ENCODE measurements at places on chromosomes 5 and 9. TPM values are rescaled to one million over a fixed set of nuclear protein-coding genes. Genes with fewer than 3 reads are reported as not detected.

Gene ZNF454
- total RNA-seq, result 11.8 TPM

Gene PCDHGA3
- total RNA-seq, result 8.2 TPM

Gene PCDHA1
- total RNA-seq, result not detected

Gene TSSK1B
- total RNA-seq, result not detected

Gene KCNV2
- not detected for total RNA-seq

Gene CCL27
- total RNA-seq, result not detected

Gene TEK
- 61.3 TPM for total RNA-seq

Gene QRFP
- total RNA-seq, result not detected

Gene LRRC26
- total RNA-seq, result not detected

Gene GPR21
- 1.5 TPM for total RNA-seq

Gene SMIM32
- total RNA-seq, result 3.0 TPM

Gene ADGRD2
- total RNA-seq, result not detected

Gene ISOC1
- 30.7 TPM for total RNA-seq

- H3K27me3 ChIP-seq, result no peaks in the 10 kb centered on the region
- H3K27ac ChIP-seq, result no peak overlapping the region
- H3K36me3 ChIP-seq, result no peaks in the 10 kb centered on the region
- no peaks in the 10 kb centered on the region for H3K4me1 ChIP-seq
These were observed 9.6 kb upstream of the FLT4 start for GRCh38 chr5:180658774-180659564.

DNA sequence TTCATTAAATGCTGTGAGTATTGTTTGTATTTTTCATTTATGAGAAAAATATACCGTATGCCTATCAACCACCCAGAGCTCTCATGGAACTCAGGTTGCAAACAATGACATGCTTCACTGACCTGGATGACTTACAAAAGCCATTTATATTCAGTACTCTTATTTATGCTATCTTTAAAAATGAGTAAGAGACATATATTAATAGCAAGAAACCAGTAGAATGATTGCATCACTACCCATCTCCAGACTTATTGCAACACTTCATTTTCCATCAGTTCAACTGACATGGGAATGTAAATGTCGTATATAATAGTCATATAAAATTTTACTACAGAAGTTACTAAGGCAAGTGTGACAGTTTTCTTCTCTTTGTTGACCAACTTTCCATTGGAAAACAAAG lies 69.1 kb downstream of the OTP start:
- H3K4me1 ChIP-seq, result no peaks in the 10 kb centered on the region
- H3K27ac ChIP-seq, result no peak overlapping the region
- H3K4me3 ChIP-seq, result no peak overlapping the region

DNA sequence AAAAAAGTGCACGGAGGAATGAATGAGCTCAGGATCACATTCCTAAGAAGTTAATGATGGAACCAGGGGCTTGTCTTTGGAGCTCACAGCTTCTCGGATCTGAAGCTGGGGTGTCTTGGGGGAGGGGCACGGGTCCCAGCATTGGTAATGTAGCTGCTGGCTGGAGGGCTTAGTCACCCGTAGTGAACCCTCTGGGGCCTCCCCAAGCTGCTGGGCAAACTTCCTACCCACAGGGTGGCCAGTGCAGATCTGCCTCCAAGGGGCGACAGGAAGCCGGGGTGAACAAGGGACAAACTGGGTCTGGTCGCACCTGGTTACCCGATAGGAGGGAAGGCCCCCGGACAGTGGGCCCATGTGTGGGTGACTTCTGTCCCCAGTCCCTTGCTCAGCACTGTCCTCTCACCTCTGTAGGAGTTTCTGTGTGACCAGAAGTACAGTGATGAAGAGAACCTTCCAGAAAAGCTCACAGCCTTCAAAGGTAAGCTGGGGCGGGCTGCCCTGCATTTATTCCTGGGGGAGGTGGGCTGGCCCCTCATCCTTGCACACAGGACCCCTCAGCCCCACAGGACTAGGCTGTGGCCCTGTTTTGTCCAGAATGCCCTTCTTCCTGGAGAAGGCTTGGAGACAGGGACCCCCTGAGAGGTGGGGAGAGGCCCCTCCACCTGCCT lies 14.1 kb upstream of the NUP214 start:
- H3K36me3 ChIP-seq, result no peaks in the 10 kb centered on the region
- no peak overlapping the region for H3K4me3 ChIP-seq
- no peaks in the 10 kb centered on the region for H3K4me1 ChIP-seq
- DNase-seq, result no peak
- H3K27ac ChIP-seq, result no peak overlapping the region

DNA sequence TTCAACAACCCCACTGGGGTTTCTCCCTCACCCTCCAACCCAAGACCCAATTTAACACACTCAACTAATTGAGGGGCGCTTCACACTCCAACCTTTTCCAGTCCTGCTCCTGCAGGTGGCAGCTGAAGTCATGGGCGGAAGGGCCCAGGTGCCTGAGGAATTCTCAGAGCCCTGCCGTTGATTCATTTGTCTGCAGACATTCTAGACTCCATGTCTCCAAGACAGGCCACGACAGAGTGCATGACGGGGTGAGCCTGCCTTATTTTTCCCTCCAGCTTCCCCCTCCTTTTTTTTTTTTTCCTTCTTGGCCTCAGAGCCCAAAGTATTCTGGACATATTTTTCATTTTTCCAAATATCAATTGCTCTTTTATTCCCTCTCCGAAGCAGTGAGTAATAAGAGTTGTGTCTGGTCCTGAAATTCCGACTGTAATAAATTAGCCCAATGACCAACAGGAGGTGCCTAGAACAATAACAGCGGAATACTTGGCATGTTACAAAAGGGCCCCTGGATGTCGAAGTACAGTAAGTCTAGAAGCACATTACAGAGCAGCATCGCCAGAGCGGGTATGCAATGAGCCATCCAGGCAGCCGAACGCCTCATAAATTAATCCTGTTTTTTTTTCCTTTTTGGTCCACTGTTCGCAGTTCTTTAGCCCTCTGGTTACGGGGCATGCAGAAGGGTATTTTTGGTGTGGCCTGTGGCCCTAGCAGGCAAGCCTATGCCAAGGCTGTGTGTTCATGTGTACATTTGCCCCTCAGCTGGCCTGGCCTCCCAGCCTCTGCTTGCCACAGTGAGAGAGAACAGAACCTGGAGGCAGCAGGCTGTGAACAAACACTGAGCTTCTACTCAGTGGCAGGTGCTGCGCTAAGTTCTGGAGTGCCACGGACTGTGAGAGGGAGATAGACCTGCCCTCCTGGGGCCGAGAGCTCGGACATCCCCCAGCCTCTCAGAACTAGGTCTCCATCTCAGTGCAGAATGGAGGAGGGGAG lies 8.6 kb upstream of the SMIM23 start:
- no peak overlapping the region for H3K27ac ChIP-seq
- no peaks in the 10 kb centered on the region for H3K27me3 ChIP-seq
- no peak for DNase-seq
- no peak overlapping the region for H3K4me3 ChIP-seq
- H3K4me1 ChIP-seq, result no peaks in the 10 kb centered on the region
- H3K36me3 ChIP-seq, result no peaks in the 10 kb centered on the region

GRCh38 chr9:111622626-111623025 lies 8.5 kb upstream of the DNAJC25 start:
- no peaks in the 10 kb centered on the region for H3K36me3 ChIP-seq
- no peak for DNase-seq
- no peak overlapping the region for H3K27ac ChIP-seq
- no peaks in the 10 kb centered on the region for H3K27me3 ChIP-seq
- no peaks in the 10 kb centered on the region for H3K4me1 ChIP-seq

GRCh38 chr5:13809921-13810320 lies 134.6 kb downstream of the DNAH5 start:
- H3K4me3 ChIP-seq, result no peak overlapping the region
- H3K27ac ChIP-seq, result no peak overlapping the region
- no peaks in the 10 kb centered on the region for H3K4me1 ChIP-seq
- H3K27me3 ChIP-seq, result no peaks in the 10 kb centered on the region

DNA sequence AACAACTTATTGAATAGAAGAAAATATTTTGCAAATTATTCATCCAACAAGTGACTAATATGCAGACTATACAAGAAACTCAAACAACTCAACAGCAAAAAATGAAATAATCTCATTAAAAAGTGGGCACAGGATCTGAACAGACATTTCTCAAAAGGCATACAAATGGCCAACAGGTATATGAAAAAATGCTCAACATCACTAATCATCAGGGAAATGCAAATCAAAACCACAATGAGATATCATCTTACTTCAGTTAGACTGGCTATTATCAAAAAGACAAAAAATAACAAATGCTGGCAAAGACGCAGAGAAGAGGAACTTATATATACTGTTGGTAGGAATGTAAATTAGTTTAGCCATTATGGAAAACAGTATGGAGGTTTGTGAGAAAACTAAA lies 1.8 kb upstream of the AMACR start:
- no peak overlapping the region for H3K27ac ChIP-seq
- no peak for DNase-seq
- no peaks in the 10 kb centered on the region for H3K36me3 ChIP-seq

DNA sequence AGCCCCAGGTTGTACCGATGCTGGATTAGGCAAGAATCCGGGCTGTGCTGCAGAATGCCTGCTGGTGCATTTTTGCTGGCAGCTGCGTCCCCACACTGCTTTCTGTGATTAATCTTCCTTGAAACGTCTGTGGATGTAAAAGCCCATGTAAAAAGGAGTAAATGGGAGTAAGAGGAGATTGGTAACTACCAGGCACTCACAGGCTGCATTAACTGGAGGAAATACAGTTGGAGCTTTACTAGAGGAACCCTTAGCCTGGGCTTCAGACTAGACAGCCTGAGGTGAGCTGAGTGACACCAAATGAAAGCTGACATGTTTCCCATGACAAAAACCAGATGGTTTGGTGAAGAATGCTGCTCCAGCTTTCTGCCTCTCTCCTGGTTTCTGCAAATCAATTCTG lies 190.4 kb upstream of the GAS1 start:
- H3K36me3 ChIP-seq, result no peaks in the 10 kb centered on the region
- no peaks in the 10 kb centered on the region for H3K4me1 ChIP-seq
- H3K27me3 ChIP-seq, result no peaks in the 10 kb centered on the region
- H3K4me3 ChIP-seq, result no peak overlapping the region
- DNase-seq, result no peak

GRCh38 chr9:87581949-87582637 lies 84.4 kb downstream of the DAPK1 start:
- no peaks in the 10 kb centered on the region for H3K27me3 ChIP-seq
- no peaks in the 10 kb centered on the region for H3K36me3 ChIP-seq
- DNase-seq, result no peak
- H3K27ac ChIP-seq, result peak overlapping the region; percentile 56
- H3K4me3 ChIP-seq, result no peak overlapping the region
- H3K4me1 ChIP-seq, result no peaks in the 10 kb centered on the region

- no peaks in the 10 kb centered on the region for H3K27me3 ChIP-seq
- no peak for DNase-seq
- no peaks in the 10 kb centered on the region for H3K36me3 ChIP-seq
- H3K4me1 ChIP-seq, result no peaks in the 10 kb centered on the region
- no peak overlapping the region for H3K27ac ChIP-seq
- no peak overlapping the region for H3K4me3 ChIP-seq
These were observed 408.3 kb upstream of the RGMB start for GRCh38 chr5:98365126-98365525.

GRCh38 chr5:178667688-178668087 lies 40.8 kb upstream of the CLK4 start:
- H3K36me3 ChIP-seq, result no peaks in the 10 kb centered on the region
- H3K27me3 ChIP-seq, result no peaks in the 10 kb centered on the region
- no peak overlapping the region for H3K27ac ChIP-seq
- H3K4me3 ChIP-seq, result no peak overlapping the region

GRCh38 chr9:27337833-27338526 lies 41.0 kb upstream of the EQTN start:
- no peaks in the 10 kb centered on the region for H3K27me3 ChIP-seq
- peaks cover 18% of the 10 kb centered on the region for H3K4me1 ChIP-seq
- peak overlapping the region; percentile 79 for H3K27ac ChIP-seq
- H3K36me3 ChIP-seq, result no peaks in the 10 kb centered on the region
- DNase-seq, result no peak

GRCh38 chr5:91225848-91226686 lies 157.1 kb downstream of the ARRDC3 start:
- no peak for DNase-seq
- no peaks in the 10 kb centered on the region for H3K27me3 ChIP-seq

DNA sequence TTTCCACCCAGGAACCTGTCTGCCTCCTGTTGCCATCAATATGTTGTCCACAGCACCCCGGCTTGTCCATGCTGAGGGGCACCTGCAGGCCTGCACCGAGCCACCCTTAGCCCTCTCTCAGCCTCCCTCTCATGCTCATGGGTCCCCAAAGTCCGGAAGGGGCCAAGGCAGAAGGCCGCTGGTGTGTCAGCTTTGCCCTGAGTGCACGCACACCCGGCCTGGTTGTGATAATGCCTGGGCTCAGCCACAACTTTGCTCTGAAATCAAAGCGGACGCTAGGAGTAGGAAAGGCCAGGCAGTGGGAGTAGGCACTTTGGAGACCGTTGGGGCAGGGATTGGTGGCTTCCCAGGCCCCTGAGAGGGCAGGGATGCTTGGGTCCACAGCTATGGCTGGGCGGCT lies 201.8 kb upstream of the NUDT12 start:
- H3K4me3 ChIP-seq, result no peak overlapping the region
- no peaks in the 10 kb centered on the region for H3K36me3 ChIP-seq
- H3K27ac ChIP-seq, result no peak overlapping the region
- DNase-seq, result no peak
- no peaks in the 10 kb centered on the region for H3K4me1 ChIP-seq

GRCh38 chr5:175687231-175687701 lies 29.4 kb downstream of the HRH2 start:
- no peaks in the 10 kb centered on the region for H3K4me1 ChIP-seq
- DNase-seq, result peak; percentile 26
- no peaks in the 10 kb centered on the region for H3K36me3 ChIP-seq
- H3K4me3 ChIP-seq, result no peak overlapping the region
- H3K27me3 ChIP-seq, result no peaks in the 10 kb centered on the region

GRCh38 chr5:17172791-17173190 lies 44.6 kb upstream of the BASP1 start:
- no peaks in the 10 kb centered on the region for H3K27me3 ChIP-seq
- no peak for DNase-seq
- H3K36me3 ChIP-seq, result no peaks in the 10 kb centered on the region
- H3K4me3 ChIP-seq, result no peak overlapping the region

DNA sequence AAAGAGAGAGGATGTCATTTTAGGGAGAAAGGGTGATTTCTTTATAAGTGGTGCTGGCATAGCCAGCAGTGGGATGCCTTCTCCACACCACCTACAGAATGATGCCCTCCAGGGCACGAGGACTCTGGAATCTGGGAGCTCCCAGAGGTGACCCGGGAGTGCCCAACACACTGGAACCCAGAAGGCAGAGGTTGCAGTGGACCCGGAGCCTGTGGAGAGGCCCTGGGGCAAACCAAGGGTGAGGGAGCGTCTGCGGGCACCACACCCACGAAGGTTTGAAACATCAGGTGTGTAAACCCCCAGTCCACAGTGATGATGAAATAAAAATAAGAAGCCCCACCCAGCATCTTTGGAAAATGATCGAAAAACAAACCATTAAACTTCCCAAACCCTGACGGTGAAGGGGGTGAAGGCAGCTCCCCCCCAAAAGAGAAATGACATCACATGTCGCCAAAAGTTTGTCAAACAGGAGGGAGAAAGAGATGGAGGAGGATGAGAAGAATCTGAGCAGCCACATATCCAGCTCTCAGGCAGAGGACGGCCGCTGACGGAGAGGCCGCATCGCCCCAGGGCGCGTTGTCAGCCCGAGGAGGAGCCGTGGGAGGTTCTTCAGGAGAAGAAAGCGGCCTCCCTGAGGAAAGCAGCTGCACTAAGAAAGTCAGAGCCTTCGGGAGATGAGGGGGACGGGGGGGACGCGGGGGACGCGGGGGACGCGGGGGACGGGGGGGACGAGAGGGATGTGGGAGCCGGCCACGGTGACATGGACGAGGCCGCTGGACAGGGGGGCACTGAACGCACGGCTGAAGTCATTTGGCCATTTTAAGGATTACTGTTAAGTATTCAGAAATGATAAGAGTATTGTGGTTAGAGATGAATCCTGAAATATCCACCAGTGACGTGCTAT lies 43.1 kb upstream of the NSMF start:
- H3K36me3 ChIP-seq, result no peaks in the 10 kb centered on the region
- no peak overlapping the region for H3K27ac ChIP-seq
- no peaks in the 10 kb centered on the region for H3K4me1 ChIP-seq
- no peak overlapping the region for H3K4me3 ChIP-seq
- H3K27me3 ChIP-seq, result no peaks in the 10 kb centered on the region

Data from uterus (tissue), 4 donors.